ENCODE measurements at places on chromosomes 4 and X.

DNA sequence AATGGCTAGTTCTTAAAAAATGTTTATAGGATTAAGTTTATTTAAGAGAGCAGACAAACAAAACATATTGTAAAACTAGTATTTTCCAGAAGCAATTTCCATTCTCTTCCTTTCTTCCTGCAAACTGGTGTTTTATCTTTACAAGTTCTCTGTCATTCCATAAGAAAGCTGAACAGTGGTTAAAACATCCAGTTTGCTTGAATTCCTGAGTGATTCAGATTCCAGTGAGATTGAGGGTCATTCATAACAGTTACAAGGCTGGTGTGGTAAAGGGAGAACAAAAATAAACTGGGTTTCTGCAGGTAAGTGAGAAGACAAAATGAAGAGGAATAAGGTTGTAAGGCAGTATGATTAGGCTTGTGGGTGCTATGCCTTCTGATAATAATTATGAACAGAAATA is 544.8 kb upstream of the DIPK2B start:
- no peak for DNase-seq

- DNase-seq: no peak
Observed at GRCh38 chr4:168694667-168695066, 197.8 kb downstream of the PALLD start.

GRCh38 chrX:31038575-31039326 is 33.1 kb downstream of the FTHL17 start:
- no peak for DNase-seq

DNA sequence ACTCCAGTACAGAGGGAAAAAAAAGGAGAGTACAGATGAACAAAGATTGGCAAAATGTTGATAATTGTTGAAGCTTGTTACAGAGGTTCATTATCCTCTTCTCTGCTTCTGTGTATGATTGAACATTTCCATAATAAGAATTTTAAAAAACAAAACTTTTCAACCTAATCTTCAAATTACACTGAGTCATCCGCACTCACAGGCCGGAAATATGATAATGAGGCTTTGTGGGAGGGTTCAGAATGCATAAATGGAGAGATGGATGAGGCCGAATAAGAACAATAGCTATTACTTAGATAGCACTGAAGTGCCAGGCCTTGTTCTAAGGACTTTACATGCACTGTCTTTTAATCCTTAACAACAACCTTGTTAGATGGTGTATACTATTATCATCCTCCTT is 4.6 kb upstream of the ERCC6L start:
- DNase-seq: no peak

DNA sequence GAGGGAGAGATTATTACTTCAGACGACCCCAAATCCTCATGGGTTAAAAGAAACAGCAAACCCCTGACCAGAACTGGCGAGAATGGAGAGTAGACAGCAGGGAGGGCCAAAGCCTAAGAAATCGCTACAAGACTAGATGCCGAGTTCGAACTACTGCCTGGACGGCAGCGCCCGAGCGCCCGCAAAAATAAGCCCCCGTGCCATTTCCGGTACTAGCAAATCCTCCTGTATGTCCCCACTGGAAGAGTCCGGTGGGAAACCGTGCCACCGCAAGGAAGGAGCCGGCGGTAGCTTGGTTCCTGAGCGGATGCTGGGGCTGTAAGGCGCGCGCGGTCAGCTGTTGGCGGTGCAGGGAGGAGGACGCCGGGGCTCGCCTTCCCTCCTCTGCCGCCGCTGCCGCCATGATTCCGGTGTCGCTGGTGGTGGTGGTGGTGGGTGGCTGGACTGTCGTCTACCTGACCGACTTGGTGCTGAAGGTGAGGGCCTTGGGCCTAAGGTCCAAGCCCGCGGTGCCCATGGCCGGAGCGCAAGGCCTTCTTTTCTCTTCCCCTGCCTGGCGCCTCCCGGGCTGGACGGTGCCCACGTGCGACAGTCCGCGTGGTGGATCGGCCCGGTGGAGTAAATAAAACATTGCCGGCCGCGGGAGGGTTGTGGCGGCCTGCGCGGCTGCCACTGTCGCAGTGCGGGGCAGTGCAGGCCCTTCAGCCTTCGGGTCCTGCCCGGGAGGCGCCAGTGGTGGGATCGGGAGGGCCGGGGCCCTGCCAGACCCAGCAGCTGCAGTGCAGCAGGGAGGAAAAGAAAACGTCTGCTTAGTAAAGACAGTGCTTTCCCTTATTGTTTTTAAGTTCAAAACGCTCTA is at the start of gene MBTPS2:
TSS of gene MBTPS2 (plus strand) at position 284 of the 859 bp plus-strand sequence. CDS start at position 402, 118 bp downstream.
- peak; percentile 18 for DNase-seq

DNA sequence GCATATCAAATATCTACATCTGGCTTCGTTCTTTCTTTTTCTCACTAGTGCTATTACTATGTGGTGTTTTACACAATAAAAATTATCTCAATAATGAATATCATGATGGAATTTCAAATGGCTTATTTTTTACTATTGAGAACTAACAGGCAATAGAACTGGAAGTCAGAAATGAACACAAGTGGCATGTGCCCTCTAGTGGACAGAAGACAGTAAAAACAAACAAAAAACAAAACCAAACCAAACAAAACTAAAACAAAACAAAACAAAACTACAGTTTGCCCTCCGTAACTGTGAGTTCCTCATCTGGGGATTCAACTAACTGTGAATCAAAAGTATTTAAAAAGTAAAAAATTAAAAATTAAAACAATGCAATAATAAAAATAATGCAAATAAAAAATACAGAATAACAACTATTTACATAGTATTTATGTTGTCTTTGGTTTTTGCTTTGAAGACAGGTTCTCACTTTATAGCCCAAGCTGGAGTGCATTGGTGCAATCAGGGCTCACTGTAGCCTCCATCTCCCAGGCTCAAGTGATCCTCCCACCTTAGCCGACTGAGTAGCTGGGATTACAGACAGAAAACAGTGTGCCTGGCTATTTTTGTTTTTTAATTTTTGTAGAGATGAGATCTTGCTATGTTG is 195.6 kb upstream of the TACR3 start:
- DNase-seq: no peak

- no peak for DNase-seq
Observed at GRCh38 chr4:185282968-185283367, 73.6 kb downstream of the SNX25 start.

DNA sequence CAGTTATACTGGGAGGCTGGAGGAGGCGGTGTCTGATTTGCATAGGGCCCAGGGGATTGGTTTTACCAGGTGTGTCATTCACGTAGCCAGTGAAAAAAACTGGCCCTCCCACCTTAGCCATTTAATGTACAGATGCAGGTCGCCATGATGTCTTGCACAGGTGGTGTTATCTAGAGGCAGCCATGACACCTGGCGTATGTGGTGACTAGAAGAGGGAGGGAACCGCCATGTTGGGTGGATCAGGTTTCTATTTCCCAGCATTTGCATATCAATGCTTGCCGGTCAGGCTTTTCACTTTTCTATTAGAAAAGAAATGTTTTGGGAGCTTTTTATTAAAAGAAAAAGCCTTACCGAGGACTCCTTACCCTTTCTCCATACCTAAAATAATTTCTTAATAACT is 523.4 kb downstream of the ADGRL3 start:
- no peak for DNase-seq

GRCh38 chr4:58566260-58566659 is 1456.1 kb upstream of the IGFBP7 start:
- DNase-seq: no peak

DNA sequence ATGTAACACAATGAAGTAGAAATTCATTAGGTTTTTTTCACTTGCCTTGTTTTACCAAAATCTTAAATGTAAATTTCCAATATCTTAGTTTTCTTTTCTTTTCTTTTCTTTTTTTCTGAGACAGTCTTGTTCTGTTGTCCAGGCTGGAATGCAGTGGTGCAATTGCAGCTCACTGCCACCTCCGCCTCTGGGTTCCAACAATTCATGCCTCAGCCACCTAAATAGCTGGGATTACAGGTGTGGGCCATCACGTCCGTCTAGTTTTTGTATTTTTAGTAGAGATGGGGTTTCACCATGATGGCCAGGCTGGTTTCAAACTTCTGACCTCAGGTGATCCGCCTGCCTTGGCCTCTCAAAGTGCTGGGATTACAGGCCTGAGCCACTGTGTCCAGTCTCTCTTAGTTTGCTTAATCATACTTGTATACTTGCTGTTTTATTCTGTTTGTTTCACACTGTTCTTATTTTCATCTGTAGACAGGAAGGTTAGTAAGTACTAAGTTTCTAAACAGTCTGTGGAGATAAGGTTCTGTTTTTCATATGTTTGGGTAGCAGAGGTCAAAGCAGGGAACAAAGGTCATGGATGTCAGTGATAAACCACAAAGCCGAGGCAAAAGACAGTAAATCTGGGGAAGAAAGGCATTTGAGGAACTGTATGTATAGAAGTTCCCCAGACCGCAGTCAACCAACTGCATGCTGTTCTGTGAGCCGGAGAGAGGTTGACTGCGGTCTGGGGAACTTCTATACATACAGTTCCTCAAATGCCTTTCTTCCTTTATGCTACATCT is 129.1 kb downstream of the CBR4 start:
- DNase-seq: no peak

GRCh38 chr4:93710847-93711430 is 117.6 kb upstream of the ATOH1 start:
- DNase-seq: no peak

DNA sequence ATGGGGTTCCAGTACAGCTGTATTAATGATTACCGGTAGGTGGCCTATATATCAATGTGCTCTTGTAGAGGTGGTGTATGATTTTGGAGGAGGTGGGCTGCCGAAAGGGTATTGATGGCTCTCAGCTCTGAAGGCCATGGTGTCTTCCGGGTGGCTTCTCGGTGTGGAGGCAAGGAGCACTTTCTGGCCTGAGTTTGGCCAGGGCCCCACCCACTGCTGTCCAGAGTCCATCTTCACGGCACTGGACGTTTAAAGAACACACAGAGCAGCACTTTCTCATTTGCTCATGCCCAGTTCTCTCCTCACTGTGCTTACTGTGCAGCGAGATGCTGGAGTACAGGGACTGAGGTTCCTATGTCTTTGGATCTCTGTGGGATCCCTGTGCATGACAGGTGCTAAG is 16.1 kb downstream of the BST1 start:
- no peak for DNase-seq

DNA sequence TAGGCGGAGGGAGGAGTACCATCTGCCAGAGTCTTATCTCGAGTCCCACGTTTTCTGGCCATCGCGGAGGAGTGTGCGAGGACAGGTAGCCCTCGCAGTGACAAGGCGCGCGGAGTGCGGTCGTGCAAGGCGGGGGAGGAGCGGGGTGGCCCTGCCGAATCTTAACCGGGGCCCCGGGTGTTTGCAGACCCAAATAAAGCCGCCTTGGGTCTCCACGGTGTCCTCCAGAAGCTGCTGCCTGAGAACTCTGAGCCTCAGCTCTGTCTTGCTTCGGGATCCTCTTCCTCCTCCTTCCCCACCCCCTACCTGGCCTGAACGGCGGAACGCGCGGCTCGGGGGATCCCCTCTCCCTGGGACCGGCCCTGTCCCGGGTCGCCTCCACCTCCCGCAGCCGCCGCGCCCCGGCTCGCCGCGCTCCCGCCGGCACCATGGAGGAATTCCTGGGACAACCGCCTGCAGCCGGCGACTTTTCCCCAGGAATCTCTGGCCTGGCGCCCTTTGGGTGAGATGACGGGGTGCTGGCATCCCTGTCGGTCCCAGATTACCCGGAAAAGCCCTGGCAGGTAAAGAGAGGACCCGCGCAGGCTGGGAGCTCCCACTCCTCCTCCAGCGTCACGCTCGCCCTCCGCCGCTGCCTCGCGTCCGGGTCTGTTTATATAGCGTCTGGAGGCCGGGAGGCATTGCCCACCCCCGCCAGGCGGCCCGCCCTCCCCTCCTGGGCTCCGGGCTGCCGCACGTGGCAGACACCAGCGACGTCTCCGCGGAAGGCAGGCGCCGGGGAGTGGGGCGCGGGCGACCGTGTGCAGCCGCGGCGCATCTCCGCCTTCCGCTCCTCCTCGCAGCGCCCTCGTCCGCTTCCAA is at the start of gene GALNTL6:
TSS of gene GALNTL6 (plus strand) at position 740 of the 861 bp plus-strand sequence.
- no peak for DNase-seq

GRCh38 chrX:54807524-54808108 is at the start of gene MAGED2:
TSS of gene MAGED2 (plus strand) at chrX:54807745. CDS start at chrX:54809332, 1,587 bp downstream.
- DNase-seq: no peak
